ENCODE measurements at places on chromosomes 3 and 15. TPM values are rescaled to one million over a fixed set of nuclear protein-coding genes. Genes with fewer than 3 reads are reported as not detected.

- DNase-seq, result peak; percentile 4
Measured at GRCh38 chr15:61186905-61187741, 42.0 kb downstream of the RORA start.

- no peak for DNase-seq
Measured at GRCh38 chr3:118991775-118992174, 42.9 kb downstream of the IGSF11 start.

DNA sequence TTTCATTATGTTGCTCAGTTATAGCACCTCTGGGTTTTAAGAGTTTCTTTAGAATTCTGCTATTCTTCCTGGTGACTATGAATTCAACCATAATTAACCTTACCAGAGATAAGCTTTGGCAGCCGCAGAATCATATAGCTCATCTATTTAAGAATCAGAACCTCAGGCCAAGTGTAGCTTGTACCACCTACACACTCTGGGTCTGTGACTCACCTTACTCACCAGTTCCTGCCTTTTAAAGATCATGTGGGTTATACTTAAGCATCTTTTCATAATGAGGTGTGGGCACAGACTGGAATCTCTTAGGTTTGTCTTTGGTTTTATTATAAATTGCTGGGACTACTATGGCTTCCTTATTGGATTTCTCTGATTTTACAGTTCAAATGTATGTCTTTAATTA is 21.9 kb downstream of the CDV3 start:
- peak; percentile 35 for DNase-seq

DNA sequence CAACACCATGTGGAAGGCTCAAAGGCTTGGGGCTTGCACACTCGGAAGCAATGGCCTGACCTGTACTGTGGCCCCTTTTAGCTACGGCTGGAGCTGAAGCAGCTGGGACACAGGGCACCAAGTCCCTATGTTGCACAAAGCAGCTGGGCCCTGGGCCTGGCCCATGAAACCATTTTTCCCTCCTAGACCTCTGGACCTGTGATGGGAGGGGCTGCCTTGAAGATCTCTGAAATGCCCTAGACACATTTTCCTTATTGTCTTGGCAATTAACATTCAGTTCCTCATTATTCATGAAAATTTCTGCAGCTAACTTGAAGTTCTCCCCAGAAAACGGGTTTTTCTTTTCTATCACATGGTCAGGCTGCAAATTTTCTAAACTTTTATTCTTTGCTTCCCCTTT is 85.6 kb upstream of the ALDH1A3 start:
- no peak for DNase-seq

DNA sequence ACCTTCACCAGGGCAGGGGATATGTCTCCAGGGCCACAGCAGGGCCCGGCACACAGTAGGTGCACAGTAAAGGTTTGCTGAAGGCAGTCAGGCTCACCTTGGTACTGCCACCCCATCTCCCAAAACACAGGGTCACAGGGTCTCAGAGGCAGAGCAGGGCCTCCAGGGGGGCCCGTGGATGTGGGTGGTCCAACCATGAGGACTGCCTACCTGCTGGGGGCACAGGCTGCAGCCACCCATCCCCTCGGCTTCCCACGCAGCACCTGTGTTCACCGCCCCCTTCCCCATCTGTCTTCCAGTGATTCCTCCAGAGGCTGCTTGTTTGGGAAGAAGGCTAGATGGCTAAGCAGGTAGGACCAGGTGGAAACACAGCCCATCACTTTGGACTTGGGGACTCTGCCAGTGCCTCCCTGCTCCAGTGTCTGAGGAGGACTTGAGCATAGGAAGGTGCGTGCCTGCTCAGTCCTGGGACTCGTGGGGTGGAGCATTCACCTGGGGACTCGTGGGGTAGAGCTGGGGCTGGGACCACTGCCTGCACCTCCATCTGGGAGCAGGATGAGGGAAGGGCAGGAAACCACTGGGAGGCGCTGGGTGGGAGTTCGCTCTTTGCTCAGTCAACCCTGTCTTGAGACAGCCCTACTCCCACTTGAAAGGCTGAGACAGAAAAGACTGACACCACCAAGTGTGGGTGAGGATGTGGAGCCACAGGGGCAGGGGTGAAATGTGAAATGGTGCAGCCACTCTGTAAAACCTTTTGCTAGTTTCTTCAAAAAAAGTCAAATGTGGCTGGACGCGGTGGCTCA is 18.8 kb upstream of the PLXND1 start:
- no peak for DNase-seq

- no peak for DNase-seq
Measured at GRCh38 chr15:61671736-61672135, 388.5 kb downstream of the VPS13C start.

DNA sequence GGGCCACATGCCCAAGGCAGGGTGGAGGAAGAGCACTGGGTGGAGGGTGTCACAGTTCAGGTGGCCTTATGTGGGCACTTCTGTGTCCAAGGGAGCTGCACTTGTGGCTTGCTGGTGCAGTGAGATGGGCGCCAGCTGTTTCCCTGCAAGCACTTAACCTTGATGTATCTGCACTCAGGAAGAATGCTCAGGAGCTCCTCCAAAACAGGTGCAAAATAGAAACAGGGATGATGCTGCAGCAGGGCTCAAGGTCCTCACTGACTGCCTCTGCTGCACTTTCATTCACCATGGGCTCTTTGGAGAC is 151.3 kb downstream of the CADPS start:
- DNase-seq, result no peak

DNA sequence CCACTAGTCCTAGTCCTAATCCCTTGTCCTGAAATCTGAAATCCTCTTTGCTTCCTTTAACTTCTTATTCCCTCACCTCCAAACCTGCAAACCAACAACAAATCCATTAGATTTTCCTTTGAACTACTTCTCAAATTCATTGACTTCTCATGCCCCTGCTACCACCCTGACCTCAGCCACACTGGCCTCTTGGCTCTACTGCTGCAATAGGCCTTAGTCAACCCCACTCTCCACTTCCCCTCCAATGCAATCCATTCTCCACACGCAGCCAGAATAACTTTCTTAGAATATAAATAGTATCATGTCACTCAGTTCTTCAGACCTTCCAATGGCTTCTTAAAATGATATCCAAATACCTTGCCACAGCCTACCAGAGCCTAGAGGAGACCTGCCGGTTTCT is 131.1 kb upstream of the GADL1 start:
- no peak for DNase-seq

DNA sequence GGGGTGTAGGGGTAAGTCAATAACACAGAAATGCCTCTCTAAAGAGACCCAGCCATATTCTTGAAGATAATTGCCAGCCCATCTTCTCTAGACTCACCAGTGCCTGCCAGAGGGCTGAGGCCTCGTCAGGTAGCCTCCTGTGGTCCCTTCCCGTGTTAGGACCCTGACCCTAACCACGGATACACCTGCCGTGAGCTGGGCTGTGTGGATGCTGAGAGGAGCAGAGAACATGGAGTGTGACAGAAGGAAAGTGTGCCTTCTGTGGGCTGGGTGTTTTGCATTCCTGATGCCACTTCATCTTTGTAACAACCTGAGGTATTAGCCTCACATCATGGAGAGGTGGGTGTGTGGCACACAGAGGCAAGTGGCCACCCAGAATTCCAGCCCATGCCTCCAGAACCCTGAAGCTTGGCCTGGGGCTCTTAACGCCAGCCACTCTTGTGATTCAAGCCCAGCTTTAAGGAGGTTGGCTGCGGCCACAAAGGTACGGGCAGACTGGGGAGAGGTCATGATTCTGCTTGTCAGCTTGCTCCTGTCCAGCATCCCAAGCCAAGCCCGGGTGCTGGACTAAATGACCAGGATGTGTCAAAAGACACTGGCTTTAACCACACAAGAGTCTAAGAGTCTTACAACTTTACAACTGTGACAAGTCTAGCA is 21.1 kb upstream of the ABTB1 start:
- DNase-seq, result no peak

DNA sequence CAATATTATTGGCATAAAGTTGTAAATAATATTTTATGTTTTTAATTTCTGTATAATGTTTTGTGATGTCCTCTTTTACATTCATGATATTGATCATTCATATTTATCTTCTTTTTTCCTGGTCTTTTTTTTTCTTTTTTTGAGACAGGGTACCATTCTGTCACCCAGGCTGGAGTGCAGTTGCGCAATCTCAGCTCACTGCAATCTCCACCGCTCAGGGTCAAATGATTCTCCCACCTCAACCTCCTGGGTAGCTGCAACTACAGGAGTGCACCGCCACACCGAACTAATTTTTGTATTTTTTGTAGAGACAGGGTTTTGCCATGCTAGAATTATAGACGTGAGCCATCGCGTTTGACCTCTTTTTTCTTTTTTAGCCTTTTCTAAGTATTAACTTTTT is 52.9 kb downstream of the USF3 start:
- no peak for DNase-seq

GRCh38 chr3:10929978-10930665 is 62.4 kb upstream of the SLC6A1 start:
- DNase-seq, result peak; percentile 31

DNA sequence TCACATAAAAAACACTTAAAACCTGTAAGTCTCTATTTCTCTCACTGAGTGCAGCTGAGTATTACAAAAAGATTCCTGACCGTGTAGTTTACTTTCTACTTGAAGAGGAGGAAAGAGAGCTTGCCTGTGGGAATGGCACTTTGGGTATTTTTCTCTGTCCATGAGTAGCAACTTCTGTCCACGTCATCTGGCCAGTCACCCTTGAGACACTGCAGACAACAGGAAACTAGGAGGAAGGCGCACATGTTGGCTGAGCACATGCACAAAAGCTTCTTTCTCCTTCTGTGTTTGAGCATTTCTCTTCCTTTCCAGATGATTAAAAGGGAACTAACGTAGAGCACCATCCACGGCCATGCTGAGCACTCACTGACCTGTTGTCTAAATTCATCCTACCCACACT is 19.7 kb downstream of the STARD5 start:
- peak; percentile 39 for DNase-seq

DNA sequence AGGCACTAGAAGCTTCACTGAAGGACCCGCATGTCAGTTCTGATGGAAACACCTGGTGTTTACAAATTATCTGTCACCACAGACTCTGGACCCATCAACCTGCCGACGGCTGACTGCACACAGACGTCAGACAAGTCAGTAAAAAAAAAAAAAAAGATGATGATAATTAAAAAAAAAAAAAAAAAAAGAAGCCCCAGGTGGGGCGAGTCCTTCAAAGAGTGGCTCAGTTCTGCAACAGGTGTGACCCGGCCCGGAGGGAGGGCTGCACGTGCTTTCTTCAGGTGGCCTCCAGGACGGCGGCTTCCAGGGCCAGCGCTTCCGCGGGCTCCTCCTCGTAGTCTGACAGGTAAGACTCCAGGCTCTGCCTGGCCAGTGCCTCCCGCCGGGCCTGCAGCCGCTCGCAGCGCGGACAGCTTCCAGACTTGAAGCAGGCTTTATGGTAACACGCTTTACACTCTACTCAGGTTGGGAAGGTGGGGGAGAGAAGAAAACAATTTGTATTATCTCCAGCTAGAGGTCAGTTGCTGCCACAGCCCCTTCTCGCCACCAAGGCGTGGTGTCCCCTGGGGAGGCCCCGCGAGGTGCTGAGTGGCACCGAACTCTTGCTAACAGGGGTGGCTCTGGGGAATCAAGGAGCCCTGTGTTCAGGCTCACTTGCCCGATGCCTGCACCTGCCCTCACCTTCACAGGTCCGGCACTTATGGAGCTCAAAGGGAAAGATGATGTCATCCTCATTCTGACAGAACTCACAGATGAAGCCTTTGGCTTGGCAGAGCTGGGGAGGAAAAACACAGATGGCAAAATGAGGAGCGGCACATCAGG is 61.8 kb downstream of the RUBCN start:
- DNase-seq, result no peak

DNA sequence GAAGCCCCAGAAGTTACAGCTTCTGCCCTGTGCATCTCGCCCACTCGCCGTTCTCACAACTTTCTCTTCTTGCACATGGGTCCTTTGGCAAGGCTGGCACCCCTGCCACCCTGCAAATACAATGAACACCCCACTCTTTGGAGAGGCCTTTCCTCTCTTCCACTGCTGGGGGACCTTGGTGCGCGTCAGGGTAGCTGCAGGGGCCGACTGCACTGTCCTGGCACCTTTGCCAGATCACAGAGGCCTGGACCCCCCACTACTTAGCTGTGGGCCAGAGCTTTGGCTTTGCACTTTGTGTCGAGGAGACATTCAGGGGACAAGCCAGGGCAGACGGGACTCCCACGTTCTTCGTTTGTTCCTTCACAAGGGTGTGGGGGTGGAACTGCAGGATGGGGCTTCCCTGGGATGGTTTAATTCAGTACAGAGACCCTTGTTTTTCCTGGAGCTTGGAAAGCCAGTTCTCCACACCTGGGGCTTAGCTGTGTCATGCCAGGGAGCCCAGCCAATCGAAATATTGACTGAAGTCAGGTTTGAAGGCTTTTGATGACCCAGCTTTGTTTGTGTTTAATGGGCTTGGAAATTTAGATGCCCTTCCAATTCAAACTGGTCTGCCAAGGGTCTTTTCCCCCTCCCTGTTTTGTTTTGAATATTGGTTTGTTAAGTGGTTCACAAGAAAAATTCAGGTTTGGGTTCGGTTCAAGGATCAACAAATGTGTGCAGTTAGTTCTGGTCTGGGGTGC is 256.1 kb upstream of the TLE3 start:
- DNase-seq, result no peak

- DNase-seq, result no peak
Measured at GRCh38 chr3:140216249-140216648, 281.3 kb downstream of the CLSTN2 start.

- no peak for DNase-seq
Measured at GRCh38 chr15:69701198-69701597, 248.6 kb downstream of the RPLP1 start.

DNA sequence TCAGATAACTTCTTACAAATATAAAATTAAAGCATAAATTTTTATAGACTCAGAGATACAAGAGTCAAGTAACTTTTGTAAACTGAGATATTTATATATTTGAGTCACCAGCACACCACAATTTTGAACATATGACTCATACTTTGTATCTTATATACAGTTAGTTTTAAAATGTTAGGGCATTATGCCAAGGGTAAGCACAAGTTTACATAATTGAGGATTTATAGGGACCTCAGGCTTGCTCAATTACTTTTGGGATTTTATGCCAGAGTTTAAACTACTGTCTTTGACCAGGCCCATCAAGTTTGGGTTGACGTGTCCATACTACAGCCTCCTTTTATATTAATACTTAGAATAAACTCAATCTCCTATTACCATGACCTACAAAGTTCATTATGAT is 7.4 kb upstream of the FGF7 start:
- DNase-seq, result peak; percentile 81

GRCh38 chr3:119170821-119171220 is 2.6 kb upstream of the UPK1B start:
- no peak for DNase-seq

DNA sequence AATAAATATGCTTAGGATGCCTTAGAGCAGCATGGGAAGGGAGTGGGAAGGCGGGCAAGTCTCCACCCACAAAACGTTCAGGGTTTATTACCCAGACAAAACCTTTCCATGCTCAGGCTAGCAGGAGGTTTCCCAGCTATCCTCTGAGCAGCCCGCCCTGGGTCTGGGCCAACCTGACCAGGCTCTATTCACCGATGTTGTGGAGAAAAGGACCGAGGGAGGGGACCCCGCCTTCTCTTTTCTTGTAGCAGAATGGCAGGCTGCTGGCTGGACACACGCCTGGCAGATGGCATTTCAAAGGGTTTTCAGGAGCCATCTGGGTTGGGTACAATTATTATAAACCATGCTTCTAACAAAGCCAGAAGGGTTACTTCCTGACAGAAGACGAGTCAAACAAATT is 540.9 kb downstream of the MAGI1 start:
- DNase-seq, result no peak

KLF15 gene
- total RNA-seq, result 3.2 TPM

MYL3 gene
- total RNA-seq, result not detected

BRPF1 gene
- total RNA-seq, result 7.8 TPM

FXR1 gene
- 104 TPM for total RNA-seq

P2RY13 gene
- total RNA-seq, result not detected

ZBED2 gene
- total RNA-seq, result 0.09 TPM

PRICKLE2 gene
- total RNA-seq, result 22.0 TPM

BHLHE40 gene
- 36.1 TPM for total RNA-seq

C3orf22 gene
- not detected for total RNA-seq

TXNRD3 gene
- total RNA-seq, result 27.9 TPM

KNL1 gene
- 1.3 TPM for total RNA-seq
